Mucosa of gallbladder (tissue), 1 donor: ENCODE measurements at places on chromosomes 2 and 18. TPM values are rescaled to one million over a fixed set of nuclear protein-coding genes. Genes with fewer than 3 reads are reported as not detected.

- peak; percentile 66 for DNase-seq
Observed at GRCh38 chr2:239882331-239882732, 142.8 kb downstream of the NDUFA10 start.

DNA sequence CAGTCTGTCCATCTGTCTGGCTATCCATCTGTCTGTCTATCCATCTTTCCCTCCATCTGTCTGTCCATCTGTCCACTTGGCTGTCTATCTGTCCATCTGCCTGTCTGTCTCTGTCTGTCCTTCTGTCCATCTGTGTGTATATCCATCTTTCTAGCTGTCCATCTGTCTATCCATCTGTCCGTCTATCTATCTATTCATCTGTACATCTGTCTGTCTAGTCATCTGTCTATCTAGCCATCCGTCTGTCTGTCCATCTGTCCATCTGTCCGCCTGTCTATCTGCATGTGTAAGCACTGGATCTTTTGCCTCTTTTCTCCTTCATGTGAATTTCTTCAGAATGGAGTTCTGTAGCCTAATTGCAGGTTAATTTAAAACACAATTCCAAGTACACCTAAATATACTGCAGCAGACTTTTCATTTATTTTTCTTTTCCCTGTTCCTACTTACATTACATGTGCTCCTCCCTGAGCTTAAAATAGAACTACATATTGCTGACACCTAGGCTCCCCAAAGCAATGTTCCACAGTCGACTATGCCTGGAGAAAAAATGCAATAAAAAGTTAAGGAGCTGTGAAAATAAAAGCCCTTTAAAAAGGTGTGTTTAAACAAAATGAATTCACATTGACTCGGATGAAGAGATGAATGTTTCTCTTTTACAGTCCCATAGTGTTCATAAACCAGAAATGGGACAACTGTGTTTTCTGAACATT lies 37.4 kb upstream of the TXNDC2 start:
- no peak for DNase-seq

- no peak for DNase-seq
Observed at GRCh38 chr18:64993695-64994094, 757.1 kb upstream of the CDH7 start.

- no peak for DNase-seq
Observed at GRCh38 chr18:28114472-28114871, 62.5 kb downstream of the CDH2 start.

- no peak for DNase-seq
Observed at GRCh38 chr18:62354151-62354550, 29.0 kb downstream of the TNFRSF11A start.

- DNase-seq: no peak
Observed at GRCh38 chr18:28350821-28351220, 173.9 kb upstream of the CDH2 start.

DNA sequence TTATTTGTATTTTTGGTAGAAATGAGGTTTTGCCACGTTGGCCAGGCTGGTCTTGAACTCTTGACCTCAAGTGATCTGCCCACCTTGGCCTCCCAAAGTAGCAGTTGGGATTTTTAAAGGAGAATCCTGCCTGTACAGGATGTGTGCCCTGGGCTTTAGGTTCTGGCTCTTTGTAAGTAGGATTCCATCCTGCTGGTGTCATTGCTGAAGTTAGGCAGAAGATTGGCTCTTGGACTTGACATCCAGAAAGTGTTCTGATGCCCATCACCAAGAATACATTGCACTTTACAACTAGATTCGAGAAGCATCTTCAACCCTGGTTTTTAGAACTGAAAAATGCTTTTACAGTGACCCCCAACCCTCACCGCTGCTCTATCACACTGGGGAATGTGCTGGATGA lies 4.4 kb upstream of the TWIST2 start:
- no peak for DNase-seq

Gene ALPG
- not detected for total RNA-seq

Gene CRYBA2
- total RNA-seq: not detected

Gene ALPP
- total RNA-seq: not detected

Gene MLPH
- 222 TPM for total RNA-seq

Gene WDSUB1
- 14.3 TPM for total RNA-seq
